Activated naive CD4-positive, alpha-beta T cell treated with anti-CD3 and anti-CD28 coated beads for 36 hours (primary cell): ENCODE measurements at places on chromosomes 3 and 15.

GRCh38 chr15:92808598-92809063 is 91.5 kb upstream of the CHD2 start:
- DNase-seq, result no peak

GRCh38 chr3:185822221-185823000 is 2.4 kb downstream of the IGF2BP2 start:
- no peak for DNase-seq

DNA sequence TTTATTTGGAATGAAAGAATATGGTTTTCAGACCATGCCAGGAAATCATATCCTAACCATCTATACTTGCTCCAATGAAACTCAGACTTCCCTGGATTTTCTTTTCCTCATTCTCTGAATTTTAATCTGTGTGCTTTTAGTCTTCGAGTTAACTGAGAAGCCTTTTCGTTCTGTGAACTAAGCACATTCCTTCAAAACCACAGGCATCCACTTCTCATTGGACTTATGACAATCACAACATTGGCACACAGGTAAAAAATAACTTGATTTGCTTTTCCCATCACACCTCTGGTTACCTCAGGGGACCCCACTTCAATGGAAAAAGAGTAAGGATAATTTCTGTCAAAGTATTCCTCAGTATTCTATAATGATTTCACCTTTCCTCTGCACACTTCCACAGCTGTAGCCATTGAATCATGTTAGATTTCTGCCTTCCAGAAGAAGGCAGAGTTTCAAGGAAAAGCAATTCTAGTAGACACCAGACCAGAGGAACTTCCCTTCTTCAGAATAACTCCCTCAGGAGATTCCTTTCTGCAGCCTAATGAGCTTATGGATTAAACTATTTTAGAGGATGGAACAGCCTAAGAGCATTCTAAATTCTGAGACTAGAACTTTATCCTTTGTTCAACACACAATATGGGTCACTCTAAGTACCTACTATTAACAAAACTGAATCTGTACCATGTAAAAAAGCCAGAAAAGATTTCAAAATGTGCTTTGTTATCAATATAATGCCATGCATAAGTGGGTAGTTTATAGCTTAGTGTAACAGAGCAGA is 15.9 kb downstream of the COMMD2 start:
- no peak for DNase-seq

DNA sequence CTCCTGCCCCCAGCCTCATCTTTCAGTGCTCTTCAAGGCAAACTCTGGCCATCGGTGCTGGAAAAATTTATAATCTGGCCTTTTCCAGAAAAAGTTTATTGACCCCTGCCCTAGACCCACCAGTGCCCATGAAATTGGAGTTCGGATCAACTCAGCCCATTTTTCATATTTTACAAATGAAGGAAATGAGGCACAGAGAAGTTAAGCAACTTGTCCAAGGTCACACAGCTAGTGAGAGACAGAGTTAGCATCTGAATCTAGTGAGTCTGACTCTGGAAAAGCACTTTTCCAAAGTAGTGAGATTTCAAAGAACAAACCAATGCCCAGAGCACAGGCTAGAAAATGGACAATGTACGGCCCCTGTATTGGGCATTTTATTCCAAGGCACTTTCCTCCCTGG is 69.4 kb upstream of the TLE3 start:
- DNase-seq, result no peak

- DNase-seq, result peak; percentile 22
Observed at GRCh38 chr15:43776101-43776717, 557 bp downstream of the ELL3 start.

- no peak for DNase-seq
Observed at GRCh38 chr3:69008980-69009379, 4.5 kb downstream of the EOGT start.

GRCh38 chr15:84772467-84772866 is 24.1 kb downstream of the ZNF592 start:
- no peak for DNase-seq

DNA sequence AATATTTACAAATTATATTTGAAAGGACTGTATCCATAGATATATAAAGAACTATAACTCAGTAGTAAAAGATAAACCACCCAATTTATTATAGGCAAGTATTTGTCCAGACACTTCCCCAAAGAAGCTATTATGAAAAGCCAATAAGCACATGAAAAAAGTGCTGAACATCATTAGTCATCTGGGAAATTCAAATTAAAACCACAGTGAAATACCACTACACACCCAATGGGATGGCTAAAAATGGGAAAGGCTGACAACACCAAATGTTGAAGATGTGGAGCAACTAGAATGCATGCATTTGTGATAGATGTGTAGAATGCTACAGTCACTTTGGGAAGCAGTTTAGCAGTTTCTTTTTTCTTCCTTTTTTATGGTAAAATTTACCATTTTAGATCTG is 147.0 kb downstream of the PDE8A start:
- no peak for DNase-seq

GRCh38 chr3:53190659-53191058 is 29.6 kb downstream of the PRKCD start:
- DNase-seq, result no peak

GRCh38 chr3:99706410-99706809 is 68.0 kb downstream of the COL8A1 start:
- no peak for DNase-seq

GRCh38 chr15:89164712-89165211 is 56.6 kb downstream of the RLBP1 start:
- no peak for DNase-seq

GRCh38 chr3:73491287-73491662 is 133.5 kb downstream of the PDZRN3 start:
- DNase-seq, result no peak

- no peak for DNase-seq
Observed at GRCh38 chr3:3699816-3700633, 99.2 kb upstream of the LRRN1 start.

DNA sequence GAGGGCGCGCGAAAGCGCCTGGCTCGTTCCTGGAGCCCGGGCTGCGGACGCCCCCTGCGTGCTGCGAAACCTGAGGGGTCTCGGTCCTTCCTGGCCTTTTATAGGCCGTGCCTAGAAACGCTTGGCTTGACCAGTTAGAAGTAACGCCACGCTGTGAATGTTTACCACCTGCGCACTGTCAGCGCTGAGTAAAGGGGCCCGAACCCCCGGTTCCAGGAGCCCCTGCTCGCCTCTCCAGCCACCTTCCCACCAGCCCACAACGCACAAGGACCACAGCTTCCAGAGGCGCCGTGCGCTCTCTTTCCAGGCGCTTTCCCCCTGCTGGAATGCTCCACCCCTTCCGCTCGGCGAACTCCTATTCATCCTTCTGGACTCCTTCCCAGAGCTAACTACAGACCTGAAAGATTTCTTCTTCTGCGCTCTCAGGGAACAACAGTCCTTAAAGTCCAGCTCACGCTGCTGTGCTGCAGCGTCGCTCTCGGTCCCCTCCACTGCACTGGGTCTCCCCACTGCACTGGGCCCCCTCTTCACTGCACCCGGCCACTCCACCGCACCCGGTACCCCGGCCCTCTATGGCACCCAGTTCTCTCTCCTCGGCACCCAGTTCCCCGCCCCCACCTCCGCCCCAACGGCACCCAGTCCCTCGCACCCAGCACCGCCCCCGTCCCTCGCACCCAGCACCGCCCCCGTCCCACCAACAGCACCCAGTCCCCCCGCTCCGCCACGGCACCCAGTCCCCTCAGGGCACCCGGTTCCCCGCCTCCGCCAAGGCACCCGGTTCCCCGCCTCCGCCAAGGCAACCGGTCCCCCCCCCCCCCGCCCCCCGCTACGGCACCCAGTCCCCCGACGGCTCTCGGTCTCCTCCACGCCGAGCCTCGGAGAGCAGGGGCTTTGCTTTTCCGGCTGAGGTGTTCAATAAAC is 69.8 kb downstream of the SQOR start:
- DNase-seq, result peak; percentile 8

GRCh38 chr3:10614168-10614567 is 108.8 kb upstream of the ATP2B2 start:
- DNase-seq, result no peak

DNA sequence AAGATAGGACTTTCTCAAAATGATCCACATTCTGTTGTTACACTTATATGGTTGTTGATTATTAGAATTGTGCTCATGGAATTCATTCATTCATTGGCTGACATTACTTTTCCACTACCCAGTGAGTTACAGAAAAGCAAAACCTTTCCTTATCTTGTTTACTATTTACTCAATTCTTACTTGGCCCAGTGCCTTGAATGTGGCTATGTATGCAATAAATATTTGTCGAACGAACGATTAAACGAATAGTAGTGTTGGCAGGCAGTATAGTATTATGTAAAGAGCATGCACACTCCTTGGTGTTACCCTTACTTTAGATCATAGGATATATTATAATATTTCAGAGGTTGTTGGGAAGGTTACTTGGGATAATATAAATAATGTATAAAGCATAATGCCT is 31.0 kb downstream of the CTDSPL2 start:
- no peak for DNase-seq

GRCh38 chr3:110493438-110494092 is 578.1 kb upstream of the NECTIN3 start:
- DNase-seq, result no peak

DNA sequence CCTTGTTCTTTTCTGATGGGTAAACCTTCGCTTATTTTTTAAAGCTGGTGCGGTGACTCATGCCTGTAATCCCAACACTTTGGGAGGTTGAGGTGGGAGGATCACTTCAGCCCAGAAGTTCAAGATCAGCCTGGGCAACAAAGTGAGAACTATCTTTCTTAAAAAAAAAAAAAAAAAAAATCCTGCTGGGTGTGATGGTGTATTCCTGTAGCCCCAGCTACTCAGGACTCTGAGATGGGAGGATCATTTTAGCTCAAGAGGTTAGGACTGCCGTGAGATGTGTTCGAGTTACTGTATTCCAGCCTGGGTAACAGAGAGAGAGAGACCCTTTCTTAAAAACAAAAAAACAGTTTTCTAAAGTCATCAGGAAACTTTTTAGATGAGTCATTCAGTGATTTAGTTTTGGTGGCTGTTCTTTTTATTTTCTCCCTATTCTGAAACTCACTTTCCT is 37.7 kb downstream of the SLMAP start:
- DNase-seq, result no peak

GRCh38 chr3:64393193-64393592 is 167.9 kb upstream of the PRICKLE2 start:
- no peak for DNase-seq

GRCh38 chr15:74252721-74253120 is 16.6 kb downstream of the CCDC33 start:
- DNase-seq, result no peak

- no peak for DNase-seq
Observed at GRCh38 chr3:116667791-116668190, 41.8 kb upstream of the TUSC7 start.

DNA sequence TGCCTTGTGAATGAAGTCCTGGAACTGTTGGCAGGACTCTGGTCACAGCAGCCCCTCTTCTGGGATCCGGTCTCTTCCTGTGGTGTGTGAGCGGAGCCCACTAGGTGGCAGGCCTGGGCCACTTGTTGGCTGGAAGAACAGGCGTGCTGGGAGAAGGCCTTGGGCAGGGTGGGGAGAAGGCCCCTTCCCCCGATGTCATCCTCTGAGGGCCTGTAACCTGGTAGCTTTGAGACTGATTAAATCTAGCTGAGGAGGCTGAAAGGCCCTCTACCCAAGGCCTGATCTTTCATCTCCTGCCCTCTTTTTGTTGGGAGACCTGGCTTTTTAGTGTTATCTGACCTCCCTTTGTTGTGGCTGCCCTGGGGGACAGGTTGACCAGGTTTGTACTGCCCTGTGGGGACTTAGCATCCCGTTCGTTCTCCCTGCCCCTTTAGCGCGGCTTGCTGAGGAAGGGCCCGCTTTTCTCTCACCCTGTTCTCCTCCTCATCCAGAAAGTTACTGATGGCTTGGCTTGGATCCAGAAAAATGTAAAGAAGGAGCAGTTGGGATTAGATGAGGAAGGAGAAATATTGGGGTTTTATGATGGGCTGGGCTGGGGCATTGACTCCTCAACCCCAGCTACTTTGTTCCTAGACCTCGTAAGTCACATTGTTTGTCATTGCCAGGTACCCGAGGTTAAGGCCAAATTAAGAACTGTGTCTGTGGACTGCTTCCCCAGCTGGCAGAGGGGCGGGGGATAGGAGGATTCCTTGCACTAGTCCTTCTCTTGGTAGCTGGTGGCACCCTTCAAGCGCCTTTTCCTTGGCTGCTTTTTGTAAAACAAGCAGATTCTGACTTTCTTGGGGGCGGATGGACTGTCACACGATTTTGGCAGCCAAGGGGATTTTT is 48.5 kb downstream of the CHCHD6 start:
- DNase-seq, result peak; percentile 77

DNA sequence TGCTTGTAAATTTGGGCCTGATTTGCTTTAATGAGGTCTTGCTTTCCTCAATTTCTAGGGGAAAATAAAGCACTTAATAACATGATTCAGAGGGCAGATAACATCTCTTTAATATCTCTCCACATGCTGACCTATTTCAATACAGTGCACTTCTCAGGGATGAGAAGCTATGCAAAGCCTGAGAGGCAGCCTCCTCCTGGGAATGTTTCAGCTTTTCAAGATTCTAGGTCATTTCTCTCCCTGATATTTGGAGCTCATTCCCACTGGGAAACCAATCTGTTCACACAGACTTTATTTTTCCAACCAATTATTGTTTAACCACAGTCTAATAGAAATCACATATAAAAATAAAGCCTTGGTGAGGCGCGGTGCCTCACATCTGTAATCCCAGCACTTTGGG is 67.0 kb upstream of the LSAMP start:
- DNase-seq, result no peak

- DNase-seq, result no peak
Observed at GRCh38 chr3:52190294-52191074, 7.5 kb upstream of the ALAS1 start.

GRCh38 chr3:77825001-77825827 is 785.3 kb downstream of the ROBO2 start:
- no peak for DNase-seq

DNA sequence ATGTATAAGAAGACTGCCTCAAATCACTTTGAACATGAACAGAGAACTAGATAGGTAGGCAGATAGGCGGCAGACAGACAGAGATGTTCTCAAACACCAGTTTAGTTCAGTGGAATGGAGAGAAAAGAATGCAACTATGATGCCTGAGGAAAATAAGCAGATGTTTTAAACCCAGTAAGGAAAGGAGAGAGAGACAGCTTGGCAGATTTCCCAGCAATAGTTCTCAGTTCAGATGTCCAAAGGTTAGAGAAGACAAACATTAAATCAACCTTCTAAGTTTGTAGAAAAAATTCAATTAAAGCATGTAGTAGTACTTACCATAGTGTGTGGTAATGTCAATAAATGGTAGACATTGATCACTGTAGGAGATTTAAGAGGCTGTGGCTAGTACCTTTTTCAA is 209.6 kb upstream of the PFN2 start:
- DNase-seq, result no peak
